ENCODE measurements at places on chromosomes 16 and 17.
A peak's percentile ranks its signal among the peaks of the same experiment; 100 is the strongest.

GRCh38 chr16:53098526-53099317 is 43.9 kb downstream of the CHD9 start:
- DNase-seq, result peak; percentile 56

GRCh38 chr17:1412185-1413110 is 12.4 kb upstream of the YWHAE start:
- DNase-seq, result no peak

DNA sequence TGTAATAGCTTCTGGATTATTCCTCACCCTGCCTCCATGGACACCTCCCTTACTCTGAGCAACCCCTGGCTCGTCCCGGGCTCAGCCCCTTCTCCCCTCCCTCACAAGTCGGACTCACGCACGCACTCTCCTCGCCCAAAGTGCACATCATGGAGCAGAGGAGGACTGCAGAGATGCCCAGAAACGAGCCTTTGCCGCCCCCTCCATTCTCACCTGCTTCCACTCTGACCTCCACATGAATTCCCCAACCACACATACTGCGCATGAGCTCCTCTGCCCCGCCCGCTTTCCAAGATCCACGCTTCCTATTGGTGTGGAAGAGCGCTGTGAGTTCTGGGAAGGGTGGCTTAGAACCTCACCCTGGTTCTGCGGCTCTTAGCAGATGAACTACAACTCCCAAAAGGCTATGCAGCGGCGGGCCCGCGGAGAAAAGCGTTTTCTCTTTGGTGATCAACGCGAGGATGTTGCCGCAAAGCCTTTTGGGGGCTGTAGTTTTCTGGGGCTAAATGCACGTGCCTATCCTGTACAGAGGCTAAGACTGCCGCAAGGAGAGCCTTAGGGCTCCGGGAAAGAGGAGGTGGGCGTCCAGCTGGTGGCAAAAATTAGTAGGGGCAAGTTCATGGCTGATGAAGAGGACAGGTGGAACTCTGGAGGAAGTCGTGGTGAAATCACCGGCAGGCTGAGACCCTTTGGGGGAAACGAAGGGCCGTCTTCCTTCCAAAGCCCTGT is at the start of gene PHB1:
Gene PHB1, minus strand, starts transcription at position 261 of the 729 bp plus-strand sequence. CDS start 1,618 bp downstream, outside the sequence.
- peak; percentile 97 for DNase-seq

GRCh38 chr17:11628374-11628773 is 30.1 kb downstream of the DNAH9 start:
- DNase-seq, result no peak

GRCh38 chr17:77688369-77688768 is 270.1 kb upstream of the TNRC6C start:
- DNase-seq, result no peak

DNA sequence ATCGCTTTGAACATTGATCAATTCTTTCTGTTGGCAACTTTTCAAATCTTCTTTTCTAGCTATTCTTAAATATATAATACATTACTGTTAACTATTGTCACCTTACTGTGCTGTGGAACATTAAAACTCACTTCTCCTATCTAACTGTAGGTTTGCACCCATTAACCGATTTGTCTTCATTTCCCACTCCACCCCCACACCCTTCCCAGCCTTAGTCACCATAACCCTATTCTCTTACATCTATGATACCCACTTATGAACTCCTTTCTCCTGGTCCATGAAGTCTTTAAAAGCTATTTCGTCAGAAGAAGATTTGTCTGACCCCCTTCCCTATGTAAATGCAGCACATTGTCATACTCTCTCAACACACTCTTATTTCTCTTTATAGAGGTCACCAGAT is 993.4 kb upstream of the EEF2KMT start:
- no peak for DNase-seq

GRCh38 chr17:40307001-40307730 is 1.8 kb upstream of the RARA start:
- DNase-seq, result no peak

GRCh38 chr16:89300311-89300975 is 82.9 kb downstream of the ZNF778 start:
- DNase-seq, result no peak

GRCh38 chr17:21239680-21240368 is 13.4 kb downstream of the NATD1 start:
- peak; percentile 28 for DNase-seq

- DNase-seq, result no peak
Observed at GRCh38 chr16:81486540-81487061, 42.0 kb downstream of the CMIP start.

- no peak for DNase-seq
Observed at GRCh38 chr17:36004594-36005108, 3.3 kb upstream of the CCL15 start.

DNA sequence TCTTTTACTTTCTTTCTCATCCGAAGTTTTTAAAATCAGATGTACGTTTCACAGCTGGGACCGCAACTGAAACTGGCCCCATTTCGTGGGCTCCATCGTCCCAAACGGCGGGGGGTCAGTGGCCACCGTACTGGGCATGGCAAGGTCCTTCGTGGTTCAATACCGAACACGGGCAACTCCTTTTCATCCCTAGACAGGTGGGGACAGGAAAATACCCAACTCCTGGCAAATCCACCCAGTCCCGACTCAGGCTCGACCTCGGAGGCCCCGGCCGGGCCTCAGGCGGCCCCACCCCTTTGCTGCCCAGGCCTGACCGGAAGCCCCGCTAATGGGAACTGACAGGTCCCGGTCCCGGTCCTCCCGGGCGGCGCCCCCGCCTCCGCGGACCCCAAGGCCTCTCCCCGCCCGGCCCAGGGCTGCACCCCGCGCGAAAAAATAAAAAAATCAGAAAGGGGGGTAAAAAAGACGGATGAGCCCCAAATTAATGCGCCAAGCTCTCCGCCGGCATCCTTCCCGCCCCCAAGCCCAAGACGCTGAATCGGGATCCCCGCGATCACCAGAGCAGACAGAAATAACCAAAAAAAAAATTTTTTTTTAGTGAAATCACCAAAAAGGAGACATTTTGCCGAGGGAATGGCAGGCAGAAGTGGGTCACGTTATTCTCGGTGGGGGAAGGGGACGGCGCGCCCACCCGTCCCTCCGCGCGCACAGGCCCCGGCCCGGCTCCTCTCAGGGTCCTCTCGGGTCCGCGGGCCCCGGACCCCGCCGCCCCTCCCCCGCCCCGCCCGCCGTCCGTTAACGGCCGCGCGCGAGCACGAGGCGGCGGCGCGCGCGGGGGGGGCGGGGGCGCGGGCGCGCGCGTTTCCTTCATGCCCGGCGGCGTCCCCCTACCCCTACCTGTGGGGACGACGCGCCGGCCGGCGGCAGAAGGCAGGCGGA is 562 bp downstream of the ZC3H7A start:
- no peak for DNase-seq

GRCh38 chr17:57197466-57198071 is 58.8 kb upstream of the MSI2 start:
- no peak for DNase-seq

DNA sequence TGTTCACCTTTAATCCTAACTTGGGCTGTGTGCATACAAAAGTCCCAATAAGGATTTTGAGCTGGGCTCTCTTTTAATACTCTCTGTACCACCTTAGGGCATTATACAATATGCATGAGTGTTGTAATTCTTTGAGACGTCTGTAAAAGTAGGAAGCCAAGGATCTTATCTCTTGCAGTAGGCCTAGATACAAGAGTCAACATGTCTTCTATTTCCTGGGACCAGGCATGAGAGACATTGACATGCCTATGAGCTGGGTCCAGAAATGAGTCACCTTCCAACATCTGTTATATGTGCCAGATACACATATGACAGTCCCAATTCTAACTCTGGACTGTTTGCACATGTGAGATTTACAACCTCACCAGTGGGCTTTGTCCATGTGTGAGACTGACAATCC is 1911.2 kb downstream of the TP53TG3F start:
- no peak for DNase-seq

DNA sequence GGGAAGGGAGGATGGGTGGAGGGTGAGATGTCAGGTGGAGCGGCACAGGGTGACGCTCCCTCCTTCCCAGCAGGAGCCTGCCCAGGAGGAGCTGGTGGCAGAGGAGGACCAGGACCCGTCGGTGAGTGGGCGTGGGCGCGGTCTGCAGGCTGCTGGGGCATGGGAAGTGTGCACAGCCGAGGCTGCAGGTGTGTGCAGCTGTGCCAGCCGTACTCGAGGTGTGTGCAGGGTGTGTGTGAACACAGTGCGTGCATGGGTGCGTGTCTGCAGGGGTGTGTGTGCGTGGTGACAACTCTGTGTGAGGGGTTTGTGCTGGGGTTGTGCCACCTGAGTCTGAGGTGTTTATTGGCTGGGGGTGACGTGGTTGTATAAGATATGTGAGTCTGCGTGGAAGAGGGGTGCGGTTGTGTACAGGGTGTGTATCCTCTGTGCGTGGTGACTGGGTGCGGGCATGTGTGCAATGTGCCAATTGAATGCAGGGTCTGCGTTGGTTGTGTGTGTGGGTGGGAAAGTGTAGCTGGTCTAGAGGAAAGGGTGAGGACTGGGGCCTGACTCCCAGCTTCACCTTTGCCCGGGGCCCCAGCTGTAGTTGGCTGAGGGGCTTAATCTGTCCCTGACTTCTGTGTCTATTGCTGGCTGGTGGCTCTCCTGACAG is 670 bp downstream of the TNFSF12 start:
- DNase-seq, result no peak

DNA sequence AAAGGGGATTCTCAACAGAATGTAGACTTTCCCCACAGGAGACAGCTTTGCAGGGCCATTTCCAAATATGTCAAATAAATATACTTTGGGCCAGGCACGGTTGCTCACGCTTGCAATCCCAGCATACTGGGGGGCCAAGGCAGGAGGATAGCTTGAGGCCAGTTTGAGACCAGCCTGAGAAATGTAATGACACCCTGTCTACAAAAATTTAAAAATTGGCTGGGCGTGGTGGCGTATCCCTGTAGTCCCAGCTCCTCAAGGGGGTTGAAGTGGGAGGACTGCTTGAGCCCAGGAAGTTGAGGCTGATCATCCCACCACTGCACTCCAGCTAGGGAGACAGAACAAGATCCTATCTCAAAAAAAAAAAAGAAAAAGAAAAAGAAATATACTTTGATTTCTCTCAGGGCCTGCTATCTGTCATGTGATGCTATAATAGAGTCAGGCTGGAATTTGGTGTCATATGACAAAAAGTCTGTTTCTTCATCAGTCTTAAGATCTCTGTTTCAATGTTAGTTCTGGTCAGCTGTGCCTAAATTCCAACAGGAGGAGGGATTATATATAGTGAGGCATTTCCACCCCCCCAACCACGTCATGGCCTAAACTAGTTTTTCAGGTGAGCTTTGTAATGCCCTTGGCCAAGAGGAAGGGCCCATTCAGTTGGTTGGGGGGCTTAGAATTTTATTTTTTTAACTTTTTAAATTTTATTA is 4.3 kb upstream of the ZDHHC7 start:
- DNase-seq, result no peak

- no peak for DNase-seq
Observed at GRCh38 chr17:19357761-19358160, 4.8 kb downstream of the B9D1 start.

DNA sequence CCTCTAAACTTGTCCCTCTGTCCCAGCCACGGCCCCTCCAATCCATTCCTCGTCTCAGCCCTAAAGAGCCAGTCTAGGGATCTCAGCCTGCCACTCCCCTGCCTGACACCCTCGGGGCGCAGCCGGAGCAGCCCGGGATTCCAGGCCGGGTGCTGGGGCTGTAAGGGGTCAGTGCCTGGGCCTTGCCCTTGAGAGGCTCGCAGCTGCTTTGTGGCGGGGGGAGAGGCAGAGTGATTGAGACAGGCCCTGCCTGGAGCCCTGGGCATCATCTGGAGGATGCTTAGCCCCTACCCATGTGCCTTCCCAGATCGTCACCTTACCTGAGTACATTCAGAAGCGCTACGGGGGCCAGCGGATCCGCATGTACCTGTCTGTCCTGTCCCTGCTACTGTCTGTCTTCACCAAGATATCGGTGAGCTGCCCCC is 8.3 kb downstream of the SLC5A10 start:
- DNase-seq, result no peak

DNA sequence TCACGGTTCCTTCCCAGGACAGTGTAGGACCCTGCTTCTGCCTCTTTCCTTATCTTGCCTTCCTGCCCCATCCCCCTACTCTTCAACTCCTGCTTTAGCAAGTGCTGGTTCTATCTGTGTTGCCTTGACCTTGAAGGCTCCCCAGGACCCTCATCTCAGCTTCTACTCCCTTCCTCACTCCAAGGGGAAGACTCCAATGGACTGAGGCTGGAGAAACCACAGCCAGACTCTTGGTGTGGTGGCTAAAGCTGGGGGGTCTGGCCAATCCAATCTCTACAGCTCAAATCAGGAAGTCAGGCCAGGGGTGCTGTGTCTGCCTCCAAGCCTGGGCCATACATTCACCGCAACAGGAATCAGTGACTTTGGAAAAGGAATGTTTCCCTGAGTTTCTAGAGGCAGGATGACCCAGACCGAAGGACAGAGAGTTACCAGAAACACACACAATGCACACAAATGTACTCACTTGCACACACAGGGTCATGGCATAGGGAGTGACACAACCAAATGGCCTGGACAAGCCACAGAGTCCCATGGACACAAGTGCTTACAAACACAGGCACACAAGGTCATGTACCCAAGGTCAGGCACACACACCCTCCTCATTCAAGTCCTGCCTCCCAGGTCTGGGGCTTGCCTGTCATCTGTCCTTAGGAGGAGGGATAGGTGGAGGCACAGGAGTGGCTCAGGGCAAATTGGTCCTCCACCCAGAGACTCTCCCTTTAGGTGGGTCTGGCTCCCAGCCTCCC is 1.7 kb upstream of the HSD11B2 start:
- no peak for DNase-seq

- no peak for DNase-seq
Observed at GRCh38 chr17:11308531-11308930, 67.5 kb downstream of the SHISA6 start.

DNA sequence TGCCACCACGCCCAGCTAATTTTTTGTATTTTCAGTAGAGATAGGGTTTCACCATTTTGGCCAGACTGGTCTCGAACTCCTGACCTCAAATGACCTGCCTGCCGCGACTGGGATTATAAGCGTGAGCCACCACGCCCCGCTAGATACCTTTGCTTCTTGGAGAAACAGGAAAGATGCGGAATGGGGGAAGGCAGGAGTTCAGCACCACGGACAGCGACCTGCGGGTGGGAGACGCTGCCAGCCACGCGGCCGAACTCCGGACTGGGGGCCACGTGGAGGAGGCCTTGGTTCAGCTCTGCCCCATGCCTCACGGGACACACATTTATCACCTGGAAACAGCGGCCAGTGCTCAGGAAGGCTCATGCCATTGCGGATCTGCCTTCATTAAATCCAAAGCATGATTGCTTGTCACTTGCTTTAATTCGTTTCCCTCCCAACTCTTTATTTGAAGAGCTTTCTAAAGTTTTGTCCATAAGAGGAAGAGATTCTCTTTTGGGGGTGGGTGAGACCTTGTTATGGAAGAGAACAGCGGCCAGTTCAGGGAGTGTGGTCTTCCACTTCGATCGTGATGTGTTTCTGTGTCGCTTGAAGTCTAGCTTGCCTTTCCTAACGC is 219.9 kb downstream of the ENGASE start:
- DNase-seq, result no peak

DNA sequence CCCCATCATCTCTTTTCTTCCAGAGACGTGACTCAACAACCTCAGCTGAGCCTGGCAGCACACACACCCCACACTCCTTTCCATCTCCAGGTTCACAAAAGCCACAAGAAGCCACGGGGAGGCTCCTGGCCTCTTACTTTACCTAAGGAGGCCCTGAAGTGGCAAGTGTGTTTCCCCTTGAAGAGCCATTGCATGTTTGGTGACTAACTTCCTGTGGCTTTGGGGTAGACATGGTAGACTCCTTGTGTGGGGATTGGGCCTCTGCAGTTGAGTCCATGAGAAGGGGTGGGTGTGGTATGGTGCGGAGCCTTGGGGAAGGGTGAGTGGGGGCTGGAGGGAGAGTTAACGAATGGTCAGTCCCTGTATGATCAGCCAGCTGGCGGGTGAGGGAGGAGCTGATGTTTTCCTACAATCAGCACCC is 24.2 kb downstream of the SAP30BP start:
- DNase-seq, result peak; percentile 93

All from Jurkat, Clone E6-1 (cell line).